Cortex of kidney (tissue), 1 donor: ENCODE measurements at places on chromosomes 3 and 15.

- no peak for DNase-seq
Measured at GRCh38 chr3:11845651-11846050, 1.0 kb downstream of the TAMM41 start.

GRCh38 chr3:187430576-187430975, 62.4 kb downstream of the RTP4 start:
- DNase-seq: no peak

DNA sequence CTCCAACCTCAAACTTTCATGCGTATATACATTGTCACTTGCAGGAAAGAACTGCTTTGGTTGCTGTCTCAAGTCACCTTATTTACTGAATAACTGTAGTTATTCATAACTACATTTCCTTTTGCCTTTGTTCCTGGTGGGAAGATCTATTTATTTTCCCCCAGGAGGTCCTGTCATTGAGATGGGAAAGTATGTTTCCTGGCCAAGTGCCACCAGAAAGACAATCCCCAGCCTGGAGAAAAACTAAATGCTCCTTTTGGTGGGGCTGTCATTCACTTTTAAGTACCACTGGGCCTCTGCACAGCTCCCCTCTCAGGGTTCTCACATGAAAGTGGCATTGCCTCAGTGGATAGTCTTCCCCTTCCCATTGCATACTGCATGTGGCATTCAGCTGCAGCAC, 59.8 kb downstream of the LRRC3B start:
- no peak for DNase-seq

- DNase-seq: no peak
Measured at GRCh38 chr15:72020799-72021198, 97.2 kb downstream of the MYO9A start.
